Daoy (cell line): ENCODE measurements at places on chromosomes 12 and 14.

DNA sequence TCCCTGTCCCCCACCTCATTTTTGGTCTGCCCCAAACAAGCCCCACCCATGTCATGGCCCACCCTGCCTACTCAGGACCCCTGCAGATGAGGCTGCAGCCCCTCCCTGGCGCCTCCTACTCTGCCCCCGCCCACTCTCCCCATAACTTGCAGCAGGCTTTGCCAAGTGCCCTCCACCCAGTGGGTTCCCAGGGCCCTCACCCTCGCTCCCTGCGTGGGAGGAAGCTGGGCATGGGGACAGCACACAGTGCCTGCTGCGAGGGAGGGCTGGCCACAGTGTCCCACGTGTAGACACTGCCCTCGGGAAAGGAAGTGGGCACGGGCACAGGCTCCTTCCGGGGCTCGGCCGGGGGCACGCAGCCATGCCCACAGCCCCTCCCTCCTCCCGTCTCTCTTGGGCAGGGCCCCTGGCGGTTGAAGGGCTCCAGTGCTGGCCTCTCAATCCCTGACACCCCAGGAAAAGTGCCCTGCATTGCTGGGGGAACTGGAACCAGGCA, 9.4 kb downstream of the AKT1 start:
- DNase-seq, result no peak

GRCh38 chr12:102669056-102669455, 188.7 kb upstream of the IGF1 start:
- no peak for DNase-seq

GRCh38 chr12:29517264-29517663, 19.8 kb upstream of the OVCH1 start:
- DNase-seq, result no peak

DNA sequence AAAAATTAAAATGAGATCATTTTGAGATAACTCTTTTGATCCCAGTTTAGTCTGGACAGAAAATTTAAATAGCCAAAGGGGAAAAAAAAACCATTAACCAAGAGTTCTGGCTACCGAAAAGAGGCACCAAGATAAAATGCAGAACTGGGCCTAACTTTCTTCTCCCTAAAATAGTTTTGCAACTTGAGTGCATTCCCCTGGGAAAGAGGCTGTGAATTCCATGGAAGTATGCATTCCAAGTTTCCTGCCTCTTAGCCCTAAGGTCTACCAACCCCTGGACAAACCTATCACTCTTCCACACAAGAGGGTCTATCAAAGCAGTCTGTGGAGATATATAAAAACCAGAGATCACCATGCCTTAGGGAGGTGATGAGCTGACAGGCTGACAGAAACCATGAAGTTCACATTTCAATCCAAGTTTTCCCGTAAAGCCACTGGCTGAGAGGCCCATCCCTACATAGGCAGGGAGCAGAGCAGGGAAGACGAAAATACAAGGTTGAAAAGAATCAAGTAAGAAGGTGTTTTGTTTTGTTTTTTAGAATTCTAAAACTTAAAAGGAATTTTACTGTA, 33.8 kb downstream of the DCP1B start:
- no peak for DNase-seq

DNA sequence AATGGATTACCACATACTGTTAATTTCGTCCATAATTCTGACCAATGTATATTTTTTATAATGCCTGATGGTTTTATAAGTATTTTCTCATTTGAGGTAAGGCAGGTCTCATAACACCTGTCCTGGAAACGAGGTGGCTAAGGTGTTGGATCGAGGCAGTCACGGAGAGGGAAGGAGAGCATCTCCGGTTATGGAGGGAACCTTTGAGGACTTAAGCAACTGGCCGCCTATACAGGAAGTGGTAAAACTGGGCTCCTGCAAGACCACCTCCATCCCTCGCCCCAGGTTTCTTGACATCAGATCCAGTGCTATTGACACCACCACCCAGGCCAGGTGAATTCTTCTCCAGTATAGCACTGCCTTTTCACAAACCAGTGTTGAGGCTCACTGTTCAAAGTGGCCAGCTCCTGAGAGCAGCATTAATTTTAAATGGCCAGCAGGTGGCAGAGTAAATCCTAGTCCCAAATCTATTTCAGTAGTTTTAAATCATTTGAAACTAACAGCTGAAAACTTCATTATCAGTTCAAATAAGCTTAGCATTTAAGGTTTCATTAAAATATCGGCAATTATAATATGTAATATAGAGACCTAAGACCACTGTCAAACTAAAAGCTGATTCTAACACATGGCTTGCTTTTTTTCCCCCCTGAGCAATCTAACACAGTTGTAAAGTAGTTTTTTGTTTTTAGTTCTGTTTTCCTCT, 100.8 kb downstream of the PPM1A start:
- peak; percentile 50 for DNase-seq

DNA sequence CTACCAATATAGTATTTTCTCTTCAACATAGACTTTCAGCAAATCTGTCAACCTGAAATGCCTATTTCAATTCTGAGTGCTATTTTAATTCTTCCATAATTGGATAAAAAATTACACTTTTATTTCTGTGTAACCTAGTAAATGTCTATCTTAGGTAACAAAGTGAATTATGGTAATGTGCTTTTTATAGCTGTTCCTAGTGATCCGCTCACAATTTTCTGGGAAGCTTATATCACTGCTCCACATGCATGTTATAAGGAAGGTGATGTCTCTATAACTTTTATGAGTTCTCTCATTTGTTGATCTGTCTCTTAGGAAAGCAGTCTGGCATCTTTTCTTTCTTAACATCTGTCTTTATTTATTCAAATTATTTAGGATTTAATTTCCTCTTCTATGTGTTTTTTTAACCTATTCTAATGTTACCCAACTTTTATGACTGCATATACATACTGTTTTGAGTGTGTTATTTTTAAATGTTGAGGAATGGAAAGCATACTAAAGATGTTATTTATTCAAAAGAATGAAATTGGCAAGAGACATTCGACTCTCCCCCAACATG, 777.1 kb upstream of the MDGA2 start:
- no peak for DNase-seq

GRCh38 chr12:112007945-112008344, 5.0 kb downstream of the TMEM116 start:
- no peak for DNase-seq

DNA sequence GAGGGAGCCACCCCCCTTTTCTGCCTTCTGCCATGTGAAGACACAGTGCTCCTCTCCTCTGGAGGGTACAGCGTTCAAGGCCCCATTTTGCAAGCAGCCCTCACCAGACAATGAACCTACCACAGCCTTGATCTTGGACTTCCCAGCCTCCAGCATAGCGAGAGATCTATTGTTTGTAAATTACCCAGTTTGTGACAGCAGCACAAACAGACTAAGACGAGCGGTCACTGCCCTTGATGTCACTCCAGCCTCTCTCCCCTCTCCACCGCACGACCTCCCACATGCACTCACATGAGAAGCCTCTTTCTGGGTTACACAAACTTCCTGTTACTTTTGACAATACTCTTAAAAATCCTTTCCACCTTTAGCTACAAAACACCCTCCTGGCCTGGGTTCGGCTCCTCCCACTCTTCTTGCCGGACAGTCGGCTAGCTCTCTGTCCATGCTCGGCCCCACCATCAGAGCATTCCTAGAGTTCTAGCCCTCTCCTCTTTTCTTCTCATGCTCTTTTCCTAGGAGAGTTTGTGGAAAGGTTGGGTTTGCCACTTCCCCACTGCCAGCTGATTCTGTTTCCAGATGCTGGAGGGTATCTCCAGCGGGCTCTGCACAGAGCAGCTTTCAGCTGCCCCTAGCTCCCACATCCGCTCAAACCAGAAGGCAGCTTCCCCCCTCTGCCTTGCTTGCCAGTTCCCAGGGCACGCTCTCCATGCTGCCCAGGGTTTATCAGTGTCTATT, 124.3 kb downstream of the FOXN3 start:
- no peak for DNase-seq

- no peak for DNase-seq
Measured at GRCh38 chr12:98544751-98545150, 29.4 kb downstream of the TMPO start.

- no peak for DNase-seq
Measured at GRCh38 chr14:53333809-53334208, 180.7 kb upstream of the DDHD1 start.

- peak; percentile 84 for DNase-seq
Measured at GRCh38 chr12:121443193-121443870, 43.4 kb downstream of the RNF34 start.

DNA sequence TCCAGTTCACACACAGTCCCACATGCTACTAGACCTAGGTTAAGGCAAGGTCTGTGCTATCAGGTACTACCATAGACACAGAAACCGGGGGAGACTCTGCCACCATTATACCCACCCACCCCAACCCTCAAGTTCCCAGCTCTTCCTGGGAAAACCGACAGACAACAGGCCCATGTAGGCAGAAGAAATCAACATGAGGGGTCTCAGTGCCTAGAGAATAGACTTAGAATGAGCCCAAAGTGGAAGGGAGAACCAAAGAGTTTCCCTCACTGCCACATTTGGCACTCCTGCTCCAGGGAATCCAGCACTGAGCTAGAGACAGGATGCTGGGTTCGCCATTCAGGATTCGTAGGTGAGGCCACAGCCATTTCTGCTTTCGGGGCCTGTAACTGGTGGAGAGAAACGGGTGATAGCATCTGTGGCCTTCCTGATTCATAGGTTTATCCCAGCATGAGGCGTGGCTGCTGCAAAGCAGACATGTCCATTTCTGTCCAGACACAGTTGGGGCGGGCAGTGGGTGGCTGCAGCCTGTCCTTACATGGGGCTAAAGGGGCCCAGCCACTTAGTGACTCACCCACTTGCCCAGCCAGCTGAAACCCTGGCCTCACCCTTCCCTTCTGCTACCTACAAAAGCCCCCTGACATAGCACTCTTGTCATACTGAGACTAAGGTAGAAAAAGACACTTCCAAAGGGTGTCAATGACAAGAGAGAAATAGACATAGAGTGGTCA, 69.4 kb downstream of the IRF2BPL start:
- peak; percentile 84 for DNase-seq

- peak; percentile 18 for DNase-seq
Measured at GRCh38 chr14:32472512-32473463, 143.7 kb downstream of the AKAP6 start.

GRCh38 chr12:23921099-23921856, 28.2 kb downstream of the SOX5 start:
- DNase-seq, result no peak

GRCh38 chr12:122749569-122750332, 2.9 kb upstream of the DENR start:
- DNase-seq, result no peak

DNA sequence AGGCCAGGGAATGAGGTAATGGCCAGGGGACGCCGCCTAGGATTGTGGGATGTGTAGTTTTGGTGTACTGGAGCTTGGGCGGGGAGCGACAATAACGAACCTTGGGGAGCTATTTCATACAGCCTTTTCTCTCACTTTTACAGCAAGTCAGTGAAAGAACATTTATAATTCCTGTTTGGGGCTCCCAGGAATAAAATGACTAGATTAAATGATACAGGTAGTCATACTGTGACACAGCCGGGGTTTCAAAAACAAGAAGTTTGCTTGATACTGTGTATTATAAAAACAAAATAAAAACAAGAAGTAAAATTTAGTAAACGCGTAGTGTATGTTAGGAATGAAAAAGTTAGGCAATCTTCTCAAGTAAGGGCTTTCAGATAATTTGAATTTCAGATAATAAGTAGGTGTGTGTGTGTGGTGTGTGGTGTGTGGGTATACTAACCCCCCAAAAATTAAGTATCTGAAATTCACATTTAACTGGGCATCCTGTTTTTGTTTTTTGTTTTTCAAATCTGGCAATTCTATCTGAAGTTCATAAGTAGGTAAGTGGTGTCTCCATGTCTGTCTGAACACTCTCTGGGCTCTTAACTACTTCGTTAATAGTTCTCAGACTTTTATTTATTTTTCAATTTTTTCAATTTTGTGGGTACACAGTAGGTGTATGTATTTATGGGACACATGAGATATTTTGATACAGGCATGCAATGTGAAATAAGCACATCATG, 458 bp upstream of the DCTN2 start:
- DNase-seq, result no peak

DNA sequence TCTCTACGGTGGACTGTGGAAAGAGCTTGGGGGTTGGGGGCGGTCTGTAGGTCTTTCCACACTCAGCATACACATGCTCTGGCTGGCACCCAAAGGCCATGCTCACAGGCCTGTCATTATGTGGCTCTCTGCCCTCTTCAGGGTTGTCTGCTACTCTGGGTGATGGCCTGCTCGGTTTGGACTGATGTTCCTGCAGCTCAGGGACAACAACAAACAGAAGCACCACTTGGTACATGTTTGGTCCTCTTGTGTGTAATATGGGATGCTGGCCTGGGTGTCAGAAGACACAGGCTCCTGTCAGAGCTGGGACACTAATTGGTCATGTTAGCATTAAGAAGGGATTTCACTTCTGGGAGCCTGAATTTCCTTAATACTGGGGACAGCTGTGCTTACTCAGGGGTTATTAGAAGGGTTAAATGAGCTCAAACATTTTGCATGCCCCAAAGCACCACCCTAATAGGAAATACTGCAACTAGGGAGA, 32.7 kb upstream of the SELPLG start:
- DNase-seq, result no peak

DNA sequence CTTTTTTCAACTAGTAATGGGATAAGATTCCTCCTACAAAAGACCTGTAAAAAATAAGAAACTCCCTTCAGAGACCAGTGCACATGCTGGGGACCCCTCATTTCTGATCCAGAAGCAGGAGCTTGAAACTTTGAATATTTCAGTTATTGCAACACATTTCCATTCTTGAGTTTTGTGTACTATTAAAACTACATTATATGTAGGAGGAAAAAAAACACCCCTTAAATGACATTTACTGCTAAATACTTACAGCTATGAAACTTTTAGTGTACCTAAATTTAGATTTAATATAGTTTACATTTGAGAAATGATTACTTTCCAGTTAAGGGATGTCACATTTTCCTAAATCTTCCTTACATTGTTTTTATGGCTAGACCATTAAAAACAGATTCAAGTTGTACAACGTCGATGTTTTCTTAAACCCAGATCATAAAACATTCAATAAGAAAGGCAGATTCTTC, 4.1 kb downstream of the LRIG3 start:
- DNase-seq, result no peak

GRCh38 chr12:109927622-109928021, 27.5 kb downstream of the TCHP start:
- DNase-seq, result peak; percentile 49

GRCh38 chr14:100796946-100797345, 29.0 kb upstream of the MEG3 start:
- no peak for DNase-seq

- no peak for DNase-seq
Measured at GRCh38 chr12:91307957-91308670, 125.5 kb upstream of the DCN start.

DNA sequence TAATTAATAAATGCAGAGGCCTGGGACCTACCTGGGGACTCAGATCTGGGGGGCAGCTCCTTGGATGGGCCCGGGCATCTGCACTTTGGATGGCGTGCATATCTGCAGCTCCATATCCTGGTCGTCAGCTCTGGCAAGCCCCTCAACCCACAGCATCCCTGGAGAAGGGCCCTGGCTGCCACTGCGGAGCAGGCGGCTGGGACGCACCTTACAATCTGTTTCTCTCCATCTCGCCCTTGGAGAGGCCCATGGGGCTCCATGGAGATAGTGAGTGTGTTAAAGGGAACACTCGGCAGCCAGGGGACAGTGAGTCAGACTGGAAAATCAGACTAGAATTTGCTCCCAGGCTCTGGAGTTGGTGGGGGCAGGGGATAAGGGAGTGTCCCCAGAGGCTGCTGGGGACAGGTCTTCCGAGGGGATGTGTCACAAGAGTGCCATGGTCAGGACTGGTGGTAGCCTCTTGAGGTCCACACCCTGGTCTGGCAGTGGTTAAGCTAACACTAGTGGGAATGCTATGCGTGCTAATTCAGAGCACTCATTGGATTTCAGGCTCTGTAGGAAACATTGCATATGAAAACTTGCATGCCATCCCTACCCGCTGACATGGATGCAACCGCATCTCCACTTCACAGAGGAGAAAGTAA, 21.5 kb downstream of the RFLNA start:
- DNase-seq, result no peak
